ENCODE measurements at places on chromosomes 5 and 9.

GRCh38 chr9:72650206-72650605, 128.8 kb downstream of the TMC1 start:
- no peak for DNase-seq
- H3K27me3 ChIP-seq: no peaks in the 10 kb centered on the region
- no peaks in the 10 kb centered on the region for H3K36me3 ChIP-seq
- H3K27ac ChIP-seq: no peak overlapping the region
- H3K4me1 ChIP-seq: no peaks in the 10 kb centered on the region

DNA sequence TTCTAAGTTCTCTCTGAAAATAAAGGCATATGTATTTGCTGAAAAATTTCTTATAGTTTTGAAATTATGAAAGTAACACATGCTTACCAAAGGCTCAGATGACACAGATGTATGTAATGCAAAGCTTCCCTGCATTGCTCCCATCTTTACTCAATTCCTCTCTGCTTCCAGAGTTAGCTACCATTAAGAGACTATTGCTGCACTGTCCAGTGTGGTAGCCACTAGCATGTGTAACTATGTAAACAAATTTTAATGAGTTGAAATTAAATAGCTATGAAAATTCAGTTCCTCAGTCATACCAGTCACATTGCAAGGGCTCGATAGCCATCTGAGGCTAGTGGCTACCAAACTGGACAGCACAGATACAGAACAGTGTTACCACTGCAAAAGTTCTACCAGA, 17.9 kb downstream of the FRMD3 start:
- no peaks in the 10 kb centered on the region for H3K4me1 ChIP-seq
- H3K27ac ChIP-seq: no peak overlapping the region
- no peaks in the 10 kb centered on the region for H3K27me3 ChIP-seq
- no peaks in the 10 kb centered on the region for H3K36me3 ChIP-seq
- DNase-seq: no peak

GRCh38 chr9:121711797-121712196, 60.4 kb downstream of the DAB2IP start:
- DNase-seq: no peak
- H3K4me3 ChIP-seq: no peak overlapping the region
- H3K4me1 ChIP-seq: no peaks in the 10 kb centered on the region

- H3K4me1 ChIP-seq: no peaks in the 10 kb centered on the region
- no peak for DNase-seq
- no peak overlapping the region for H3K4me3 ChIP-seq
- H3K27ac ChIP-seq: no peak overlapping the region
These were observed 133.9 kb downstream of the PTTG1 start for GRCh38 chr5:160555581-160555970.

GRCh38 chr9:133125941-133126696, 5.1 kb upstream of the RALGDS start:
- H3K4me3 ChIP-seq: peak overlapping the region; percentile 20
- no peaks in the 10 kb centered on the region for H3K36me3 ChIP-seq
- DNase-seq: peak; percentile 44

GRCh38 chr9:77449240-77450084, 198.7 kb downstream of the GNA14 start:
- no peak overlapping the region for H3K27ac ChIP-seq
- no peak overlapping the region for H3K4me3 ChIP-seq
- H3K27me3 ChIP-seq: no peaks in the 10 kb centered on the region
- no peaks in the 10 kb centered on the region for H3K36me3 ChIP-seq

DNA sequence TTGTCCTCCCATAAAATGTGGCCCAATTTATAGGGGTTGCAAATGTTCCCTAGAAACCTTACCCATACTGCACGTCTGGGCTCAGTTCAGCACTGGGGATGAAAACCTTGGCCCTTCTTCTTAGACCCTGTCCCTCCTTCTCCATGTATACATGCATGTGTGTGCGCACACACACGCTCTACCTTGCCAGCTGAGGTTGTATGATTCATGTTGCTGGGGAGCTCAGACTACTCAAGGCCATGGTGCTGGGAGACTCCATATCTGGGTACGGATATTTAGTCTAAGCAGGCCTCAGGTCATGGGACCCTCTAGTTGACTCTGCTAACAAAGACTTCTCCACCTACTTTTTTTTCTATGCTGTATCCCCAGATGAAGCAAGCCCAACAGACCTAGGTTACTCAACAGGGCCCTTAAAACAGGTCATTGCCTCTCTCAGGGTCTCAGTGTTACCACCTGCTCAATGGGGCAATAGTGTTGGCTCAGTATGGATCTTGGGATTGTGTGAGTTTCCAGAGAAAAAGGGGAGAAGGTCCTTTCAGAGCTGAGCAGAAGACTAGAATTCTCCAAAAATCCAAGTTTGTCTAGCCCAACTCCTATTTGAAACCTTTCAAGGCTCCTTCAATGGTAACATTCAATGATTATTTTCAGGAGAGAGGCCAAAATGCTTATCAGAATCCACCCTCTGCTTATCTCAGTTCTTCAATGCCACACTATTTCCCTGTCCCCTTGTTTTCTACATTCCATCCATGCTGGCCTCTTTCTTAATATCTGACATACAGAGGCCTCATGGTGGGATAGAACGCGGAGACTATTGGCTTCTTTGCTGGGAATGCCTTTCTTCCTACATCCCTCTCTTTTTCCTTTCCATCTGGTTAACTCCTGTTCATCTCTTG, 123.6 kb upstream of the PITX1 start:
- no peak overlapping the region for H3K27ac ChIP-seq
- no peak overlapping the region for H3K4me3 ChIP-seq
- H3K27me3 ChIP-seq: no peaks in the 10 kb centered on the region
- no peaks in the 10 kb centered on the region for H3K4me1 ChIP-seq
- DNase-seq: no peak
- no peaks in the 10 kb centered on the region for H3K36me3 ChIP-seq

DNA sequence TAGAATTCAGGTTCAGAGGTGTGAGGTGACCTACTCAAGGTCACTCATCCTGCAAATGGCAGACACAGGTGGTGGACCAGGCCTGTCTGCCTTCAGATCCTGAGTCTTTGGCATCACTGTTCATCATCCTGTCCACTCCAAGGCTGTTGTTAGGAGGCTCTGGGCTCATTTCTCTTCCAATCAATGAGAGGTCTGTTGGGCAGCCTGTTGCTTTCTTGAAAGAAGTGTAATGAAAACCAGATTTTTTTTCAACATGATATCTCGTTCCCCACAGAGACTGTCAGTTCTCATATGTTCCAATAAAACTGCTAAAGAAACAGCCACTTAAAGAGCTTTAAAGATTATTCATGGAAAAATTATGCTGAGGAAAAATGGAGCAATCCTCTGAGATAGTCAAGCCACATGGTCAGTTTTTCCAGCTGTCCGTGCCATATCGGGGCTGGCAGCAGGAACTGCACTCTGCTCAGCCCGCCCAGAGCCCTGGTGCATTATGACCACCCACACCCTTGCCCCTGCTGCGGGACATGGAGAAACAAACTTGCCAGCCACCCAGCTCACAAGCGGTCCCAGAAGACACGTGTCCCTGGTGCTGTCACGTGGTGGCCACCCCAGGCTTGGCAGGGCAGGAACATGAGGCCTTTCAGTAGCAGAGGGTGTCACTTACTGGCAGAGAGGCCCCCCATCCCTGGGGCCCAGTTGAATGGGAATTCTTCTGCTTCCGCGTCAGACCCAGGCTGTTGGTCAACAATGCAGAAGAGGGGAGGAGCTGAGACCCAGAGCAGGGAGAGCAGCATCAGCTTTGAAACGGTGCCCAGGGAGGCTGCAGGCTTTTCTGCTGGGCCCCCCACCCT, 63.7 kb upstream of the ANGPTL2 start:
- no peaks in the 10 kb centered on the region for H3K4me1 ChIP-seq
- H3K36me3 ChIP-seq: no peaks in the 10 kb centered on the region
- no peak overlapping the region for H3K27ac ChIP-seq
- H3K27me3 ChIP-seq: no peaks in the 10 kb centered on the region
- DNase-seq: no peak

DNA sequence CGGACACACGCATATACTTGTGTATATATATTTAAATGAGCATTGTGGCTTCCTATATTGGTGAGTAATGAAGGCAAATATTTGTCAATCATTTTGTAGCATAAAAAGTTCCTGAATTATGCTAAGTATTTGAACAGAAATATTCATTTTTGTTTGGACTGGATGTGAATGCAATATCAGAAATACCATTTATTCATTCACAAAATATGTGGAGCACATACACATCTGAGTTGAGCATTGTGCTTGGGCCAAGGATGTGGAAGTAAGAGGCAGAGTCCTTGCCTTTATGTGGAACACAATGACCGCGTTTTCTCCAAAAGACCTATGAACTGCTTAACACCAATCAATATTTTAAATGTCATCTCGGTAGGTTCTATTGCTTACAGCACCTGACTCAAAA, 1086.5 kb downstream of the NR2F1-AS1 start:
- H3K4me1 ChIP-seq: no peaks in the 10 kb centered on the region
- DNase-seq: no peak
- no peak overlapping the region for H3K27ac ChIP-seq

- DNase-seq: no peak
- no peak overlapping the region for H3K4me3 ChIP-seq
- H3K27ac ChIP-seq: no peak overlapping the region
- H3K27me3 ChIP-seq: no peaks in the 10 kb centered on the region
- H3K36me3 ChIP-seq: no peaks in the 10 kb centered on the region
These were observed 268.6 kb downstream of the SEC61B start for GRCh38 chr9:99490729-99491128.

DNA sequence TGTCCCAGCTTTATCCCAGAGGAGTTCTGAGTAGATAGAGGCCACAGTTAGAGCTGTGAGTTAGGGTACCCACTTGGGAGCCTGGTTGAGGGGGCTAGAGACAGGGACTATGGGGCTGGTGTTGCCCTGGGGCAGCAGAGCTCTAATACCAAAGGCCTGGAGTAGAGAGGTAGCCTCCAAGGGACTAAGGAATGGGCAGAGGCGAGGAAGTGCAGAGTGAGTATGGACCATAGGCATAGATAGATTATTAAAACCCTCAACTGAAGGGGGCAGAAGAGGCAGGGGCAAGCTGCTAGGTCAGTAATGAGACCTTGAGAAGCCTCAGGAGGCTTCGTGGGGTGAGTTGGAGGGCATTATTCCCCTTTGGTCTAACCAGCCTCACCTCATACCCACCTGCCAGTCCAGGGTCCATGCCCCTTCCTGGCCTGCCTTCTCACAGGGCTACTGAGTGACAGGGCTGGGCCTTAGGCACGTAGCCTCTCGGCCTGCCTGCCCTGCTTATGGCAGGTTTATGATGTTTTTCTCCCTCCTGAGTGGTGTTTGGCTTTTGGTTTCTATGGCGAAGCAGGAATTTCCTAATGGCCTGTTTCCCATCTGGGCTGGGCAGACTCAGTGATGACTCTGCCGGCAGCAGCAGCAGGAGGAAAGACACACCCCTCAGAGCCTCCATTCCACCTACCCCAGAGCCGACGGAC, 8.0 kb downstream of the PDLIM4 start:
- no peaks in the 10 kb centered on the region for H3K4me1 ChIP-seq
- H3K27ac ChIP-seq: no peak overlapping the region
- DNase-seq: no peak
- H3K27me3 ChIP-seq: no peaks in the 10 kb centered on the region
- no peaks in the 10 kb centered on the region for H3K36me3 ChIP-seq

DNA sequence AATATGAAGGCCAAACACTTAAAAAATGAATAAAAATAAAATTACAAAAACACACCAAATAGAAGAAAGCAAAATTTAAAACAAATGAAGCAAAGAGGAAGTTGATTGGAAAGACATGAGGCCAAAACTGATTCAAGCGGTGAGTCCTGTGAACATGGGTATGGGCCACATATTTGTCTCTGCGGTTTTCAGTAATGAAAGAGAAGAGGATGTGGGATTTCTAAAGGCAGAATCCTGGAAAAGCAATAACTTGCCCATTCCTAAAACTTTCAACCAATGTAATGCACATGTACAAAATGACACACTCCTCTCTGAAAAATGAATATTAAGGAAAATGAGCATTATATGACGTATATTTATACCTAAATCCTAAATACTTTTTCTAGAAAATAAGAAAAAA, 263.7 kb downstream of the SEMA5A start:
- DNase-seq: no peak
- H3K4me3 ChIP-seq: no peak overlapping the region
- no peaks in the 10 kb centered on the region for H3K36me3 ChIP-seq
- no peaks in the 10 kb centered on the region for H3K4me1 ChIP-seq

GRCh38 chr5:173971681-173972345, 17.2 kb upstream of the C5orf47 start:
- no peak for DNase-seq
- no peak overlapping the region for H3K27ac ChIP-seq
- peaks cover 4% of the 10 kb centered on the region for H3K4me1 ChIP-seq
- no peaks in the 10 kb centered on the region for H3K36me3 ChIP-seq
- no peak overlapping the region for H3K4me3 ChIP-seq

DNA sequence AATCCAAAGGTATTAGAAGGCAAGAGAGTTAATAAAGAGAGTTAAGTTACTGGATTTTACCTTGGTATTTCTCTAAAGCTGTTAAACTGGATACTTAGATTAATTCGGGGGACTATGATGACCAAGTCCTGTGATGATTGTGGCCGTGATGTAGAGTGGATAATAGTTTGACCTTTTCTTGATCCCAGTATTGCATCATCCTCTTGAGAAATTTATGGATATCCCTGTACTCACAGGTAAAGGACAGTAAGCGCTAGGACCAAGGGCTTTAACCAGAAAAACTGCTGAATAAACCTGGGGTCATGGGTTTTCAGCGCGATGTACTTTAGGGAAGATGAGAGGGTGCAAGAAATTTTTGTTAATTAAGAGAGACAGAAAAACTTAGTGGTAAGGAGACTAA, 8.3 kb downstream of the OR13C8 start:
- DNase-seq: no peak
- H3K36me3 ChIP-seq: no peaks in the 10 kb centered on the region
- H3K27me3 ChIP-seq: no peaks in the 10 kb centered on the region
- no peak overlapping the region for H3K4me3 ChIP-seq
- no peaks in the 10 kb centered on the region for H3K4me1 ChIP-seq

DNA sequence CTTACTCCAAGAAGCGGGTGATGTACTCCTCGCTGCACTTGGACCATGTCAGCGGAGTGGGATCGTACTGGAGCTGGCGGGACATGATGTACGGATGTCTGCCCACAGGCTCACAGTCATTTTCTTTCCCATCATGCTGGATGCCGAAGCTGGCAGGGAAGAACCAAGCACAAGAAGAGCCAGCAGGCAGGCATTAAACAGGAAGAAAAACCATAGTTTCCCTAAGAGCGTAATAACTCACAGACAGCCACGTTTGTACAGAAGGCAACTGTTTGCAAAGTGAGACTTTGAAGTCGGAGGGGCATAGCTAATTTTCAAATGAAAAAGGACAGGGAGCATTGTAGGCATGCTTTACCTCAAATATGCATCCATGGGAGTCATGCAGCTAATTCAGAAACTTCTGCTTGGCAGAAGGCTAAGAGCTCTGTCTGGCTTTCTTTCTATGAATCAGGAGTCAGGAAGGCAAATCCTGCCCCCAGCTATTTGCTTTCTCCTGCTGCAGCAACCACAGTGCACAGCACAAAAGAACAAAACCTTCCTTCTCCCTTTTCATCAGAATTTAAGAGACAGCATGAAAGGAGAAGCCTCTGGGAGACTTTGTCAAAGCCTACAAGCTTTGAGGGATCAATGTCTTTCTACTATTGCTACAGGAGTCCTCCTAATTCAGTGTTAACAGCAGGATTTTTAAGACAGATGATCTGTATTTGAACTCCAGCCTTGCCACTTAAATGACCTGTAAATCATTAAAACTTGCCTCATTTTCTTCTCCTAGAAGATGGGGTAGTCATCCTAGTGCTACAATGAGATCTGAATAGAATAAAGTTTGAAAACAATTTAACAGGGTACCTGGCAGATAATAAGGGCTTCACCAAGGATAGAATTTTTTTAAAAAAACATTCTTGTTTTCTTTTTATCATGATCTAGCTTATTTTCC, 209.1 kb downstream of the TARS1 start:
- no peak overlapping the region for H3K4me3 ChIP-seq
- DNase-seq: no peak
- H3K4me1 ChIP-seq: no peaks in the 10 kb centered on the region
- H3K36me3 ChIP-seq: no peaks in the 10 kb centered on the region
- H3K27ac ChIP-seq: no peak overlapping the region
